ENCODE measurements at places on chromosomes 7 and 10. TPM values are rescaled to one million over a fixed set of nuclear protein-coding genes. Genes with fewer than 3 reads are reported as not detected.
A peak's percentile ranks its signal among the peaks of the same experiment; 100 is the strongest.

GRCh38 chr10:7407368-7408290 lies 3.2 kb downstream of the SFMBT2 start:
- no peak for DNase-seq

GRCh38 chr7:132077971-132078685 lies 498.1 kb downstream of the PLXNA4 start:
- DNase-seq: no peak

The CRHR2 gene
- total RNA-seq: not detected

- no peak for DNase-seq
These were observed 41.9 kb downstream of the IQUB start for GRCh38 chr7:123492485-123492884.

GRCh38 chr7:151051108-151051507 lies 2.8 kb downstream of the ASIC3 start:
- peak; percentile 76 for DNase-seq

GRCh38 chr10:83917537-83918506 lies 221.5 kb upstream of the GHITM start:
- no peak for DNase-seq

DNA sequence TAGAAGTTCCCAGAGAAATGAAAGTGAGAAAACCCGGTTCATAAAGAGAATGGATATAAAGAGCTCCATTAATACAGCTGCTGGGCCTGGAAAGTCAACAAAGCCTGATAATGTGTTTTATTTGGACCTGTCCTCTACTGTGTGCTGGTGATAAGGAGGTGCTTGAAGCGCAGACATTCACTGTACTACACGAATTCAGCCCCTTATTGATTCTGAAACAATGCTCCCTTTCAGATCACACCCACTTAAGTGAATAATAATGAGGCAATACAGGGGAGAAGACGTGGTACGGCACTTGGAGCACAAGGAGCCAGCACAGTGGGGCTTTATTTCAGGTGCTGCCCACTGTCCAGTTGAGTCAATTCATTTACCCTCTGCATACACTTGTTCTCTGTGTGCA lies 260.8 kb downstream of the FGFR2 start:
- no peak for DNase-seq

DNA sequence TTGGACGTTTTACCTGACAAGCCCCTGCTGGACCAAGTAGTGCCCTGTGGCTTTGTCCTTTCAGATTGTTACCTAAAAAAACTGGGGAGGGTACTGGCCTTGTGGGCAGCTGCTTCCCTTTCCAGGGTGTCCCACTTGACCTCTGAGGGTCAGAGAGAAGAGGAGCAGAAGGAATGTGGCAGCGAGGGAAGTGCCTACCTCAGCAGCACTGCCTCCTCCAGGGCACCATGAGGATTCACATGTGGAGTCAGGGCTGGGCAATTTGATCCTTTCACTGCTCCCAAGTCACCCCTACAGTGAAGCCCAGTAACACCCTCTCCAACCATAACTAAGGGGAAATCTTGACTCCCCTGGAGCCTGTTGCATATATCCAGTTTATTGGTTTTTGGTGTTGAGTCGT lies 64.6 kb downstream of the ITGB1 start:
- DNase-seq: no peak

GRCh38 chr7:123918309-123918708 lies 6.7 kb upstream of the SPAM1 start:
- no peak for DNase-seq

GRCh38 chr10:44035474-44036197 lies 349.3 kb downstream of the CXCL12 start:
- DNase-seq: no peak

DNA sequence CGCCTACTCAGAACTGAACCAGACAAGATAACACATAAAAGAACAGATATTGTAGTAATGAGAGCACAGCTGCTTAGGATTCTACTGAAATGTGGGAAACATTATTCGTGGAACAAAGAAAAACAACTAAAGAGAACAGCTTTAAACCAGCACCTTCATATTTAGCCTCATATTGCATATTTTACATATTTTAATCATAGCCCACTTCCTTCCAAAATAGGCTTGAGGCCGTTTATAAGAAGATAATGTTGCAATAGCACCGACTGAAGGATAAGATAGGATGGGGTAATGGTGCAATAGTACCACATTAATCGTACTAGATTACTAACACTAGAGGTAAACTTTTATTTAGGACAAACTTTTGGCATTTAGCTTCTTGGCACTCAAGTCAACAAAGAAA lies 71.3 kb downstream of the KCND2 start:
- no peak for DNase-seq

- peak; percentile 74 for DNase-seq
These were observed 23.2 kb downstream of the CALCR start for GRCh38 chr7:93551063-93551895.

- peak; percentile 52 for DNase-seq
These were observed 2.2 kb downstream of the MAFK start for GRCh38 chr7:1532456-1533254.

GRCh38 chr10:58963723-58964124 lies 212.7 kb upstream of the PHYHIPL start:
- DNase-seq: no peak

- no peak for DNase-seq
These were observed 354.7 kb downstream of the HGF start for GRCh38 chr7:81415181-81415580.

DNA sequence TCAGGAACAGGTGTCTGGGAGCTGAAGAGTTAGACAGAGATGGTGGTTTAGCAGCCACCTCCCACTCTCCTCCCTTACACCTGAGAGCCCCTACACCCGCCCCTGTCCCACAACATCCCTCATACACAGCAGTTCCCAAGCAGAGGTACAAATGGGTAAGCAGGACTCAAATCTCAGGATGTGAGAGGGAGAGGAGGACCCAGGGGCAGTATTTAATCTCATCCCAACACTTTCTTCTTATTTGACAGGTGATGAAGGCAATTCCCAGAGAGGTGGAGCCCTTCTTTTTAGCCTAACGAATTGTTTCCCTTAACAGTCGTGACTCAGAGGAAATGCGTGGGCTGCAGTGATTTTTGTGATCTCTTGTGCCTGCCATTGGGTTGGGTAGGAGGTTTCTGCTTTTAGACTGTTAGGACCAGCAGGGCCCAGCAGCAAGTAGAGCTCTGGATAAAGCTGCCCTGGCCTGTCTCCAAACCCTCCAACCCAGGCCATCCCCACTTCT lies 191.3 kb downstream of the HECW1 start:
- DNase-seq: no peak

The VSTM4 gene
- total RNA-seq: not detected

The LIPN gene
- total RNA-seq: not detected

DNA sequence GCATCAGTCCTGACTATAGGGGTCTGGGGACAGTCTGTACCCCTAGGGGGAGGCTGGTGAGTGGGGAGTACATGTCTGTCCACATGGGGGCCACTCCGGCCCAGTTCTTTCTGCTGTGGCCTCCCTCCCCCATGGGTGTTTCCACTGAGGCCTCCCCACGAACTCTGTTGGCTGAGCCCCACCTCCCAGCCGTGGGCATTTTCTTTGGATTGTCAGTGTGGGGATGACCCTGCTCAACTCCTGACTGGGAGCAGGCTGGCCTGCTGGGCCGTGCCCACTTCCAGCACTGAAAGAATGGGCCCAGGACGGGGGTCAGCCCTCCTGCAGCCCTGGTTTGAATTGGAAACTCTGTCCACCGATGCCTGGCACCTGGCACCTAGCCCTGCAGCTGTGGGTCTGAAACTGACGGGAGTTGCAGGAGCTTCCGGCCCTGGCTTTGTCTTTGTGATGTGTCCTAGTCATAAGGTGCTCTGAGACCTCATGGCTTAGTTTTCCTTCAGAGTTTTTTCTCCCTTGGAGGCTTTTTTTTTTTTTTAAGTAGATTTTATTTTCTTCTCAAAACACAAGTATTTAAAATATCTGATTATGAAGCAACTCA lies 46.5 kb downstream of the LHPP start:
- DNase-seq: peak; percentile 48

- DNase-seq: no peak
These were observed 115.0 kb downstream of the SND1 start for GRCh38 chr7:127766831-127767459.

The LBX1 gene
- not detected for total RNA-seq

- no peak for DNase-seq
These were observed 23.6 kb upstream of the PRSS37 start for GRCh38 chr7:141864765-141865447.

- no peak for DNase-seq
These were observed 243.5 kb upstream of the TCF7L2 start for GRCh38 chr10:112706577-112706976.
